Stimulated activated CD4-positive, alpha-beta T cell treated with anti-CD3 and anti-CD28 coated beads, Interleukin-1b, Interleukin-23, amount 100 ng/mL, for 4 hours (primary cell): ENCODE measurements at places on chromosomes 5 and 9.

DNA sequence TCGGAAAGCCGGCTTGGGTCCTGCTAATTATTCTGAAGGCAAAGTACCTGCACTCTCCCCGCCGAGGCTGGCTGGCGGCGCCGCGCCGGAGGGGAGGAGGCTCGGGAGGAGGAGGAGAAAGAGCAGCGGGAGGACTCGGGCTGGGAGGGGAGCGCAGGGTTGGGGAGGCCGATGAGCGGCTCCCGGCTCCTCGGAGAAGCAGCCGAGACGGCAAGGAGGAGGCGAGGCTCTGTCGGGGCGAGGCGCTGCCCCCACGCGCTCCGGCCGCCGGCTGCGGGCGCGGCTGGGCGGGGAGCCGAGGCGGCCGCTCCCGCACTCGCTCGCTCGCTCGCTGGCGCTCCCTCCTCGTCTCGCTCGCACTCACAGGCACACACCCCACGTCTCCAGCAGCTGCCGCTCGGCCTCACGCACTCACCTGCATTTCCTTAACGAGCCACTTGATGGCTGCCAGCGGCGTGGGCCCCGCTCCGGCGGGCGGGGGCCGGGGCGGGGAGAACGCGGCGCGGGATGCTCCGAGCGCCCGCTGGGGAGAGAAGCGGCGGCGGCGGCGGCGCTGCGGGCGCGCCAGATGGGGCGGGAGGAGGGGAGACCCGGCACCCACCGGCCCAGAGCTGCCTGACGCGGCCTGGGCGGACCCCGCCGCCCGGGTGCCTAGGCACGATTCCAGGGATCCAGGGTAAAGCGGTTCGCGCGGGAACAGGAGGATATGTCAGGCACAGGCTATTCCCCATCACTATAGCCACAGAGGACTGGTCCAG, at the start of gene PTPRD:
Gene PTPRD (minus strand): TSS at position 362 of the 758 bp plus-strand sequence.
- DNase-seq: no peak

DNA sequence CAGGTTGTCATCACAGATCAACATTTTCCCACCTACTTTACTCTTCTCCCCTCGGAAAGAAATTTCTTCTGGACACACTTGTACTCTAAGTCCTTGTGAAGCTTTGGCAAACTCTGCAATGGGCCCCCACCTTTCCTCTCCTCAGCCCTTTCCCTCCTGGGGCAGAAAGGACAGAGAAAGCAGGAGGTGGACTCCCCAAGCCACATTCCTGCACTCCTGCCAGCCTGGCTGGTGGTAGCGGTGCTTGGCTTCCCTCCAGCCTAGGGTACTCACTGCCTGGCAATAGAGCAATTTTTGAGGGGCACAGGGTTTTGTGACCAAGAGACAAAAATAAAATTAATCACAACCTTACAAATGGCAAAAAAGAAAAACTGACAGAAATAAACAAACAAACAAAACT, 451.4 kb downstream of the ZSWIM6 start:
- no peak for DNase-seq

DNA sequence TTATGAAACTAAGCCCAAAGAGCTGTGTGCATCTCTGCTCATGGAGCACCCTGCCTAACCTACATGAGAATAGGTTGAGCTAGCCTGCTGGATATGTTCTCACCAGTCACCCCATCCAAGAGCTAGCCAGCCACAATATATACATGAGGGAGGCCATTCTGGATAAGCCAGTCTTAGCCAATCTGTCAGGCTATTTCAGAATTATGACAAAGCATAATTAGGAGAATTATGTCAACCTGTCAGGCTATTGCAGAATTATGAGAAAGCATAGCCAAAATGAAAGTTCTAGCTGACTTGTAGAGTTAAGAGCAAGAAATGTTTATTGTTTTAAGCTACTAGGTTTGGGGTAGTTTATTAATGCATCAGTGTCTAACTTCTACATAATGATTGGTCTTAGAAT, 189.8 kb downstream of the WDR70 start:
- no peak for DNase-seq

GRCh38 chr5:966345-966710, 42.3 kb upstream of the NKD2 start:
- no peak for DNase-seq

DNA sequence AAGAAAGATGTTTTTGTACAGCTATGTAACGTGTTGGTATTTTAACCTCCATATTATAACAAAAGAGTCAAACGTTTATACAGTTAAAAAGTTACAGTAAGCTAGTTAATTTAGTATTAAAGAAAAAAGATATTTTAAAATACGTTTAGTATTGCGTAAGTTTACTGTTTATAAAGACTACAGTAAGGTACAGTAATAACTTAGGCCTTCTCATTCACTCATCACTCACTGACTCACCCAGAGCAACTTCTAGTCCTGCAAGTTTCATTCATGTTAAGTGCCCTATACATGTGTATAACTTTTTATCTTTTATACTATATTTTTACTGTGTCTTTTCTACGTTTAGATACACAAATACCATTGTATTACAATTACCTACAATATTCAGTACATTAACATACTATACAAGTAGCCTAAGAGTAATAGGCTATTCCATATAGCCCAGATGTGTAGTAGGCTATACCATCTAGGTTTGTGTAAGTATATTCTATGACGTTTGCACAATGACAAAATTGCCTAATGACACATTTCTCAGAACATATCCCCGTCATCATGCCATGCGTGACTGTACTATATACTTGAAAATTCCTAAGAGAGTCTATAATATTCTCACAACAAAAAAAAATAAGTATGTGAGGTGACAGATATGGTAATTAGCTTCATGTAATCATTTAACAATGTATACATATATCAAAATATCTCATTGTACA, 33.8 kb downstream of the ERP44 start:
- no peak for DNase-seq

GRCh38 chr5:6522331-6522730, 73.7 kb downstream of the UBE2QL1 start:
- DNase-seq: no peak

DNA sequence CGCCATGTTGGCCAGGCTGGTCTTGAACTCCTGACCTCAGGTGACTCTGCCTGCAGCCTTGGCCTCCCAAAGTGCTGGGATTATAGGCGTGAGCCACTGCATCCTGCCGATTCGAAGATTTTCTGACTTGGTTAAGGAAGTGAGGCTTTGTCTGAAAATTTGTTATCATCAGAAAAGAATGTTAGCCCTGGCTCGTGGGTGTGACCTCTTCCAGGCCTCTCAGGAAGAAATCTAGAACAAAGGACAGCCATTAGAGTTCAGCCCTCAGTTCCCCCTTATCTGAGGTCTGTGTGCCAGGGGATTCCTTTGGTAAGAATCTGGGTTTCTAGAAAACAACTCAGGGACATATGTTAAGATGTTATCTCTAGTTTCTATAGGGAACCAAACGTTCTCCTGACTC, 6.2 kb downstream of the OR2S2 start:
- DNase-seq: no peak

- DNase-seq: no peak
Measured at GRCh38 chr5:125236981-125237380, 490.5 kb upstream of the ZNF608 start.

- no peak for DNase-seq
Measured at GRCh38 chr9:80028501-80028900, 456.7 kb downstream of the TLE4 start.

- no peak for DNase-seq
Measured at GRCh38 chr5:163342306-163342705, 95.1 kb upstream of the CCNG1 start.

DNA sequence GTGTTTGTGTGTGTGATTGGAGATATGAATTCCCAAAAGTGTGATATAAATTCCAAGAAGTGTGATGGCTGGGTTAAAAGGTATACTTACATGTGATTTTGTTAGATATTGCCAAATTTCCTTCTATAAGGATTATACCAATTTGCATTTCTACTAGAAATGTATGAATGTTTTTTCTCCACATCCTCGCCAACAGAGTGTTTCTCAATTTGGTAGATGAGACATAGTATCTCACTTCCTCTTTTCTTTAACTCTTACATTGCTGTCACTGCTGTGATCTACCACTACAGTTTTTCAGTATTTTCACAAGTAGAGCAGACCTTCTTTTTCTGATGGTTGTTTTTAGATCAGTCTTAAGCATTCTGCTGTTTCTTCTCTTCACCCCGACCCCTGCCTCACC, 111.3 kb downstream of the FER start:
- no peak for DNase-seq

DNA sequence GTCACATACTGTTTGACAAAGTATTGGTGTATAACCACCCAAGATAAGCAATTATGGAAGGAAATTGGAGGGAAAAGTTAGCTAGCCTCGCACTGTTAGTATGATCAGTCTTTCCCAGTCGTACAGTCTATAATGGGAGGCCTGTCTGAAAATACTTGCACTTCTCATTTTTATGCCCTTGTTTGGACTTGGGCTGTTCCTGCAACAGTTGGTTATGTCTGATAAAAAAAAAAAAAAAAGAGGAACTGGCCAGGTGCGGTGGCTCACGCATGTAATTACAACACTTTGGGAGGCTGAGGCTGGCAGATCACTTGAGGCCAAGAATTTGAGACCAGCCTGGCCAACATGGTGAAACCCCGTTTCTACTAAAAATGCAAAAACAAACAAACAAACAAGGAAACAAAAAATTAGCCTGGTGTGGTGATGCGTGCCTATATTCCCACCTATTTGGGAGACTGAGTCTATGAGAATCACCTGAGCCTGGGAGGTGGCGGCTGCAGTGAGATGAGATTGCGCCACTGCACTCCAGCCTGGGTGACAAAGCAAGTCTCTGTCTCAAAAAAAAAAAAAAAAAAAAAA, 58.3 kb upstream of the ANKRD33B start:
- no peak for DNase-seq

DNA sequence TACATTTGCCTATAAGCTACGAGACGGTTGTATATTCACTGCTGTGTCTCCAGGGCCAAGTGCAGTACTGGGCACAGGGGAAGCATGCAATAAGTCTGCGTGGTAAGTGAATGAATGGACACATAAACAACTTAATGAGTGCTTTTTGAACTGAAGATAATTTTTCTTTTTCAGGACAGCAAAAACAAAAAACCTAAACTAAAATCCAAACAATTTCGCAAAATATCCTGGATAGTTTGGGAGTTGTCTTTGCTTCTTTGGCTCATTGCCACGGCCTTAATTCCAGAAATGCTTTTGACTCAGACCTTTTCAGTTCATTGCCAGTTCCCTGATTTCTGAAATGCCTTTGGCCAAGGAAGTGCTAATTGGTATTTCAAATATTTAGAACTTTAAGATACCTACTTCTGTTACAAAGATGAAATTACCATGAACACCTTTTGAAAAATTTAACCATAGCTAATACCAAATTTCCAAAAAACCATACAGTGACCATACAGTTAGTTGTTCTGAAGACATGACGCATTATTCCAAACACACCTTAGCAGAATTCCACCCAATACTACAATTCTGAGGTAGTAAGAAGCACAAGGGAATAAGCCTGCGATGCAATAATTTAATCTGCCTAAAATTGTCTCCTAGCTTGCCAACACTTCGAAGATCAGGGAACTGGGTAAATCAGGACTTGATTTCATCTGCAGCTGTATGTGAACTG, 42.8 kb downstream of the TEK start:
- DNase-seq: no peak

DNA sequence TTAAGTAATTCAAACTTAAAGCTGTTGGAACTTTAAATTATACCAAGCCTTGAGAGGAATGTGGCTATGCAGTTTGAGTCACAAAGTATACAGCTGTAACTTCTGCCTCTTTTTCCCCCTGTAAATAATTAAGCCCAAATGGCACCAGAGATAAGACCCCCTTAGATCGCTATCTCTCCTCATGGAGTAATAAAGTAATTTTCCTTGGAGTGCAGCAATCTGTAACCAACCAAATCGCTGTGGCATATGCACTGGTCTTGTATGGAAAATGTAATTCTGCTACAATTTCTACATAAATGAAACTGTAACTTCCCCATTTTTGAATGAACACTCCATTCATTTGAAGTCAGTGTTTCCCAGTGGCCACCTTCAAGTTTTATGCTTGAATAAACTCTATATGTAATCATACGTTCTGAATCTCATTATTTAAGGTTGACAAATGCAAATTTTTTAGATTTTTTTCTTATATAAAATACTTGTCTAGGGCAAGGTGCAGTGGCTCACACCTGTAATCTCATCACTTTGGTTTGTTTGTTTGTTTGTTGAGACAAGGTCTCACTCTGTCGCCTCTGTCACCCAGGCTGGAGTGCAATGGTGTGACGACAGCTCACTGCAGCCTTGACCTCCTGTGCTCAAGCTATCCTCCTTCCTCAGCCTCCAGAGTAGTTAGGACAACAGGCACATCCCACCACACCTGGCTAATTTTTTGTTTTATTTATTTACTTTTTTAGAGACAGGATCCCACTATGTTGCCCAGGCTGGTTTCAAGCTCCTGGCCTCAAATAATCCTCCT, 12.3 kb downstream of the SUSD1 start:
- DNase-seq: no peak

- no peak for DNase-seq
Measured at GRCh38 chr9:98750364-98751060, 41.8 kb upstream of the GABBR2 start.

DNA sequence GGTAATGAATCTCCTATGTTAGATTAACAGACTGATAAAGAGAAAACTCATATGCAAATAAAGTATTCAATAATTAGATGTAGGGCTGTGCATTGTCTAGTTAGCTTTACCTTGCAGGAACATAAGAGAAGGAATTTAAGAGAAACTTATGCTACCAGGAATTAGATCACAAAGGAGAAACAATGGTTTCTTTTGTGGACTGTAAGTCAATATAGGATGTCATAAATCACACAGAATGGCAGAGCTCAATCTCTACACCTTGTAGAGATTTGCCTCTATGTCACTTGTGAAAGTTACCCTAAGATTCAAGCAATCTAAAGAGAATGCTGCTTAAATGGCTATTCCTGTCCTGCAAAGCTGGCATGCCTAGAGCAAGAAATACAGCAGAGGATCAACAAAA, 26.0 kb downstream of the SLCO4C1 start:
- DNase-seq: no peak

GRCh38 chr5:126846744-126847455, 70.0 kb downstream of the LMNB1 start:
- DNase-seq: no peak

- DNase-seq: no peak
Measured at GRCh38 chr5:1390861-1391600, 46.1 kb upstream of the CLPTM1L start.

DNA sequence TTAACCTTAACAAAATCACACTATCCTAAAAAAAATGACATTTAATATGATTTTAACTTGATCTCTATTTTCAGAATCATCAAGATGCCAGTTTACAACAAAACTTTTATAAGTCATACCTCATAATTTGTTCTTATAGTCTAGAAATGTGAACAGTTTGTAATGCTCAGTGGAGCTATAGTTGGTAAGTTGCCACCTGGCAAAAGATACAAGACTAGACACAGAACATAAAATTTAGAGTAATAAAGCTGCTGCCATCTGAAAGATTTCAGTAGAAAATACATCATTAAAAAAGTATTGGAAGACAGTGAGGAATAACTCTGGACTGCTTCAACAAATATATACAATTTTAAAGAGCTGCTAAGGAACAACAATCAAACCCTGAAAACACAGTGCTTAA, 233.8 kb downstream of the GABRG2 start:
- no peak for DNase-seq
